ENCODE measurements at places on chromosomes 3 and 15.

GRCh38 chr15:75836959-75837334 is 6.3 kb upstream of the UBE2Q2 start:
- DNase-seq = no peak

DNA sequence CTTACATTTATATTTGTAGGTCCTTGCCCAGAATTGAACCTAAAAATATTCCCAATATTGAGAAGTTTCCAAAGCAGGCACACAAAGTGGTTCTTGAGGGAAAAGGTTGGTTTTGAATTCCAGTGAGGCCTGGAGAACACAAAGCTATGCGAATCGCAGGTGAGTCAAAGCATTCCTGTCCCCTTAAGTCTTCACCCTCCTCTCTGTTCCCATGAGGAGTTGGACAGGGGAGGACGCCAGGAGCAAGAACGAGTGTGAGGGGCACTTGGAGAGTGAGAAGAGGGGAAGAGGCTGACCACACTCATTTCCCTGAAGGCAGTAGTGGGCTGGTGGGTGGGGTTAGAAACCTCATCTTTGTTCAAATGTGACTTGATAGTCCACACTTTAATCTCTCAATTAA is 185.8 kb upstream of the EOMES start:
- DNase-seq = no peak

- no peak for DNase-seq
Observed at GRCh38 chr3:186985661-186986364, 55.5 kb downstream of the ST6GAL1 start.

DNA sequence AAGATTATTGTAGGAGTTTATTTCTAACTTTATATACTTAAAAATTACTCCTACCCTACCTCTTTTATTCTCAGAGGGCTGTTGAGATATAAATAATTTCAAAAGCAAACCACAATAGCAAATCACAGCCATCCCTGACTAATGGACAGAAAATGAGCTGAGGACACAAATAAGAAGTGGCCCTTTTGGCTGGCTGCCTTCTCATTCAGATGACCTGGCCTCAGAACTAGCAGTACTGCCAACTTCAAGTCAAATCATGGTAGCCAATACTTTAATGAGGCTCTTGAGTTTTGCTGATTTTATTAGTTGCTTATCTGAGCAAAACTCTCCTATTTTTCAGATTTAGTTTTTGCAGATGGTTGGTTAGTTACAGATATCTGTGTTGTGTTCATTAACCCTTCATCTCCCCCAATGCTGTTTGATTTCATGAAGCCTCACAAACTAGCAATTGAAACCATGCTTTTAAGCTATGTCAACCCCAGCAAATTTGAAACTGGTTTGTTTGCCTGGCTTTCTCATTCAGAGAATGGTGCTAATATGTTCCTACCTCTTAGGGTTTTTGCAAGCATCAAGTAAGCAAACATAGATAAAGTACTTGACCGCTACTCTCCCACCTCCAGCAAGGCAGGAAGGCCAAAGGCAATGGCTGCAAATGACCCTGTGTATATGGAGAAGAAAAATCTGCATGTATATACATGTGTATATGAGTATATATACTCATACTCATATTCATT is 73.4 kb upstream of the HACD2 start:
- DNase-seq = no peak

DNA sequence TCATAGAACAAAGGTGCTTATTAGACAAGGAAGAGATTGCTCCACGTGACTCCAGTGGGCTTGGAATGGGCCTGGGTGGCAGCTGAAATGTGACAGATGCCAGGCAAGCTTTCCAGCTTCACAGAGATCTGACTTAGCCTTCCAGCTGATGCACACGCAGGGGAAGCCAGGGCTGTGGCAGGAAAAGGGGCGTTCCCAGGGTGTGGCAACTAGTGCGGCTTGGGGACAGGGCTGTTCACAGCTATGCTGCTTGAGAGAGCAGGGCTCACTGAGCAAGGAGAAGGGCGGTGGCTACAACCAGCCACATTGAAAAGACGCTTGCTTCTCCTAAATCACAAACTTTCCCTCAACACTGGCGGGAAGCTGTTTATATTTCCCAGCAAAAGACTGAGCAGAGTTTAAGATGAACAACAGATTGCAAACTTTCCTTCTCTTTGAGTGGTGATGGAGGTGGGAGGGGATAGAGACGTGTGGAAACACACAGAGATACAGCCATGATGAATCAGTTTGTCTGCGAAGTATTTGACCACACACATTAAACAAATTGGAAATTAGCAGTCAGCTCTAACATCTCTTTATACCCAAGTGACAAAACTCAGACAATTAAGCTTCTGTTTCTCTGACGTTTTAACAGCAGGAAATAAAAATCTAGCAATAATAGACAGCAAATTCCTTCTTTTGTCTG is 127.5 kb downstream of the BDH1 start:
- no peak for DNase-seq

DNA sequence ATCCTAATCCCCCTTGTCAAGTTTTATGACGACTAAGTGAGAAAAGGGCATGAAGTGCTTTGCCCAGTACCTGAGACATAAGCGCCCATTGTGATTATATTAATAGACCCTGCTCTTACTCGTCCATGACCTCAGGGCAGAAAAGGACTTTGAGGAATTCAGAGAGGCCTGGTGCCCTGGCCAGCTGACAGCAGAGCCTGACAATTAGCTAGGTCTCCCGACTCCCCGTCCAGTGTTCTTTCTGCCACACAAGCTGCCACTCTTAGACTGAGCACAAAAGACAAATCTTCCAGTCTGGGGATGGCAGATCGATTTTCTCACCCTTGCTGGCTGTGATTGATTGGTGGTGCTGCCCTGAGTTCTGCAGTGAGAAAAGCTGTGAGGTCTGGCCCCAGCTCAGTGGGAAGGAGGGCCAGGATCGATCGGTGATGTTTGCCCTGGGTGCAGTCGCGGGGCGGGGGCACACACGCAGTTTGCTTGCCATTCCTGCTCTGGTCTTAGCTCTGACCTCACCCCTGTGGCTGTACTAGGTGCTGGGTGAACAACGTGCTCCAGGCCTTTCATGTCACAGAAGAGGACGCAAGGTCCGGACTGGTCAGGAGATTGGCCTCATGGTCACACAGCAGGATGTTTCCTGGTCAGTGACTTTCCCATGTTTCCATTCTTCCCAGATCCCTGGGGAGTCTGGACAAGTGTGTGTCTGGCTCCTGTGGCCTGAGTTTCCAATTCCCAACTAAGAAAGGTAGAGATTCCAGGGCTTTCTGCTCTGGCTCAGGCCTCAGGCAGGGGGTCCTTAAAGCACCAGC is 67.4 kb upstream of the TLE3 start:
- DNase-seq = peak; percentile 4

GRCh38 chr15:29324746-29325145 is 55.1 kb upstream of the NSMCE3 start:
- no peak for DNase-seq

GRCh38 chr3:23953523-23953922 is 8.4 kb downstream of the NR1D2 start:
- no peak for DNase-seq

- DNase-seq = no peak
Observed at GRCh38 chr3:55283441-55283925, 203.6 kb downstream of the WNT5A start.

- DNase-seq = no peak
Observed at GRCh38 chr3:192249516-192249915, 477.8 kb downstream of the FGF12 start.

DNA sequence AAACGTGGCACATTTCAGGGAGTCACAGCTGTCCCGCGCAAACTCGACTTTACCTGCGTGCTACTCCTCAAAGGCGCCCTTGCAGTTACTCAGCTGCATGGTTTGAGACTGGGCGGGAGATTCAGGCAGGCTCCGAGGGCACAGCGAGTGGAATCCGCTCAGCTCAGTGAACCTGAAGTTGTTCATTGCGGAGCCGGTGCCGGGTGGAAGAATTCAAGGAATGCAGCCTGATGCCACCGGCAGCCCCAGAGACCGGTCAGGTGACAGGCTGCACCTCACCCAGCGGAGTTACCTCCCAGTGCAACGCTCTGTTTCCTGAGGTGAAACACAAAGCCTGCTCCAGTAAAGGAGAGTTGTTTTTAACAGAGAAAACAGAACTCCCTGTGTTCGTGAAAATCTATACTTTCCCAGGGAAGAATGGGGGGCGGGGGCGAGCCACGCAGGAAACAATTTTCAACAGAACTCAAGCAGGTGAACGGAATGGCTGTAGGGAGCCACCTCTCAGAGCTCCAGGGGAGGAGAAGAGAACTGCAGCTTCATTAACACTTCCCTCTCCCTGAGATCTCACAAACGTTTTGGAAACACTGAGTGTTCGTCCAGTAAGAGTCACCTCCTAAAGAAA is 3.8 kb downstream of the VEPH1 start:
- no peak for DNase-seq

GRCh38 chr15:60110909-60111308 is 106.8 kb downstream of the FOXB1 start:
- no peak for DNase-seq

- DNase-seq = no peak
Observed at GRCh38 chr3:122094125-122094524, 39.0 kb downstream of the CD86 start.

GRCh38 chr15:66126456-66126855 is 127.1 kb downstream of the MEGF11 start:
- no peak for DNase-seq

DNA sequence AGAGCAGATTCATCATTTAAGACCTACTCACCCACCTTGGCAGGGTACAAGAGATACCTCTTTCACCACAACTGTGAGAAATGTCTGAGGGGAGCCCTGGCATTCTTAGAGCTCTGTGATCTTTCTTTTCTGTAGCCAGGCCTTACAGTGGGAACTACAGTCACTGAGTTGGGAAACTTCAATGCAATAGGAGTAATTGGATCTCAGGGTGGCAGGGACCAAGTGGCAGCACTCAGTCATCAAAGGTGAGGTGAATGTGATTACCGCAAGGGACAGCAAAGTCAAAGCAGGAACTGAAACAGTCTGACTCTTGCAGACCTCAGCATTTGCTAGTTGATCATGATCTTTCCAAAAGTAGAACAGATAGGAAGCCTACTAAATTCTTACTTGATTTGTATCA is 7.2 kb upstream of the MCF2L2 start:
- DNase-seq = no peak

DNA sequence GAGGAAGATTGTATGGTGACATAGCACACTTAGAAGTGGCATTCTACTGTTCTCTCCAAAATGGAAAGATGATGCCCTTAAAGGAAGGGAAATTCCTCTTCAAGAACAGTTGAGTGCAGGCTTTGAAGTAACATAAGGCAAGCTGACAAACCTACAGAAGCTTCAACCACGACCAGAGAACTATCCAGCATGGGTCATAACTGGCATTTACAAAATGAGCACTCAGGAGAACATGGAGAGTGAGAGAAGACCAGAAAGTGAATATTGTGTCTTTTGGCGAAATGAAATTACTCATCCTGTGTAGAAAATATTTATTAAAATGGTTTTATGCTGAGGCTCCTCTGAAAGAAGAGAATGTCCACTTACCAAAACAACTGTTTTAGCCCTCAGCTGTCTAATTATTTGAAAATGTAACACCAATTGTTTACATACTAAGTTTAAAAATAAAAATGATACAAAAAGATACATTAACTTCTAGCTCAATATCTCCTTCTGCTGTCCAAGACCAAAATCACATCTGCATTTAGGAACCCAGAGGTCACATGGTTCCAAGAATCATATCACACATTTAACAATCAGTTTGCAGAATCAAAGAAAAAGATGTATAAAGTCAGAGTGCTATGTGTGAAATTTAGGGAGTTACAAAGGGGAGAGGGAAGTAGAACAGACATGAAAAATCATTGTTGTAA is 216.9 kb downstream of the ATP8B4 start:
- DNase-seq = no peak

DNA sequence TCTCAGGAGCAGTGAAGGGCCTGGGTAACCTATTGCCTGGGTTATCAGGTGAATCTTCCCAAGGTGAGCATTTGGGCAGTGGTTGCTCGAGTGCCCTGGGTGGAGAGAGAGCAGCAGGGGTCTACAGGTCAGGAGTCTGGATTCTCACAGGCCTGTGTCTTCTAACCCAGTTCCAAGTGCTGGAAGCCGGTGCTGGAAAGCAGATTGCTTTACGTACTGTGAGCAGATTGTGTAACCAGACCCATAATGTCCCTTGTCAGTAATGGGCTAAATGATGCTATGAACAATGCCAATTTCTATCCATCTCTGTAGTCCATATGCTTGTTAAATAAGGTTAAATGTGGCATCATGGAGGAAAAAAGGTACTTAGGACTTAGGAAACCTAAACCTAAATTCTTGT is 106.5 kb downstream of the TPRG1 start:
- no peak for DNase-seq

GRCh38 chr3:25620493-25620892 is 44.2 kb downstream of the TOP2B start:
- DNase-seq = no peak

- no peak for DNase-seq
Observed at GRCh38 chr3:124770336-124771082, 40.3 kb downstream of the UMPS start.

- DNase-seq = no peak
Observed at GRCh38 chr3:109411547-109411946, 74.2 kb upstream of the DPPA4 start.

DNA sequence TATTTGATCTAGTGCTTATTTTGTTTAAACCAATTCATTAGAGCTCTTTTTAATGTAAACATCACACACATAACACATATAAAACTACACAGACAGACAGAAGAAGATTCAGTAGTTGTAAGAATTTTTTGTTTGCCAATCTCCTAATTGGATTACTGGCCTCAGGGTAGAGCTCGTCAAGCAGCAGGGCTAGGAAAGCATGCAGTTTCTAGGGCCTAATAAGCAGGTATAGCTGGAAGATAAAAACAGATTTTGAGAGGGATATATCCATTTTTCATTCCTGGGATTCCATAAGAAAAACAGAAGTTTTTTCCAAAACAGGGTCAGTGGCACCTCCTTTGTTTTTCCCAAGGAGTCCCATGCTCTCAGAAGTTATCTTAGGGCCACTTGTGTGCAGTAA is 265.2 kb upstream of the SGO1 start:
- no peak for DNase-seq

- no peak for DNase-seq
Observed at GRCh38 chr3:40745381-40746106, 220.8 kb downstream of the ZNF621 start.

GRCh38 chr3:147383617-147384016 is 22.7 kb downstream of the ZIC4 start:
- no peak for DNase-seq

DNA sequence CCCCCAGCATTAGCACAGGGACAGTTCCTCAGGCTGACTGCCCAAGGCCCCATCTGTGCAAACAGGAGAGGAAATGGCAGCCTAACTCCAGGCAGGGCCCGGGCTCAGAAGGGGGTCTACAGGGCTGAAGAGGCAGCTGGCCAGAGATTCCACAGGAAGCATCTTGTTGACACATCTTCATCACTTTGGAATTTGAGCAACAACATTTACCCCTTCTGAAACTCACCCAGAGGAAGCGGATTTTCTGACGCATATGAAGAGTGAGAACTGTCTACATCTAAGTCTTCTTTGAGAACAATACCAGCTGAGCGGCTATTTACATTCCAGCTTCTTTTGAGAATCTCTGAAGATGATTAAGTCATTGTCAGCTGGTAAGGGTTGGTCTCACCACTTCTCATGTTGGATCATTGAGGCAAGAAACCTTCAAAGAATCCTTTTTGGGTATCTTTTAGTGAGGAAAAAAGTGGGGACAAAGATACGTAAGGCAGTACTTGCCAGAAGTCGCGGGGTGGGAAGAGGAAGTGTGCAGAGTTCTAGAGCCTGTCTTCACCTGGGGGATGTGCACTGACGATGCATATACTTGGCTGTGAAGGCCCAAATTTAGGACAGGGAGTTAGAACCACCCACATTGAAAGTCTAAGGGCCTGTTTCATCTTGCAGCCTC is 25.4 kb upstream of the SRP14 start:
- DNase-seq = peak; percentile 22

All from NCI-H446 (cell line).